ENCODE measurements at places on chromosomes 7 and 10. TPM values are rescaled to one million over a fixed set of nuclear protein-coding genes. Genes with fewer than 3 reads are reported as not detected.

GRCh38 chr7:46680147-46680546 is 759.1 kb upstream of the IGFBP3 start:
- DNase-seq = no peak

- no peak for DNase-seq
Measured at GRCh38 chr10:124827474-124827873, 25.9 kb downstream of the ABRAXAS2 start.

GRCh38 chr10:124364674-124365073 is 54.0 kb downstream of the OAT start:
- DNase-seq = no peak

- no peak for DNase-seq
Measured at GRCh38 chr7:157271315-157271990, 65.4 kb upstream of the DNAJB6 start.

The FAM241B gene
- 6.6 TPM for total RNA-seq

The IRF5 gene
- 15.5 TPM for total RNA-seq

The PHYHIPL gene
- total RNA-seq = 0.19 TPM
